A172 (cell line): ENCODE measurements at places on chromosomes 4 and X.

DNA sequence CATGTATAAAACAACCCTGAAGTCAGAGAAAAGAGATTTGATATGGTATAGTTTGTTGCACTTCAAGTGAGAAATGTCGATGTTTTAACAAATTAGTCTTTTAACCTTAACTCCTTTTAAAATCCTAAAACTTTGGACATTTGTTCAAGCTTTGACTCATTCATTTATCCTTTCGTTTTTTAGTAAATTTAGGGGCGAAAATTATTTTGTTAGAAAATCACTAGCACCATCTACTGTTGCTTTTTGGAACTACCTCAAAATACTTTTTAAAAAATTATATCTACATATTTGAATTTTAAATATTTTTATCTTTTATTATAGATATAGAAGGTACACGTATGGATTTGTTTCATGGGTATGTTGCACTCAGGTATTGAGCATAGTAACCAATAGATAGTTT lies 165.1 kb upstream of the POF1B start:
- DNase-seq = no peak

GRCh38 chr4:140256335-140256734 lies 102.4 kb upstream of the MAML3 start:
- peak; percentile 87 for DNase-seq

GRCh38 chr4:70402762-70403161 lies 5.0 kb downstream of the OPRPN start:
- no peak for DNase-seq

DNA sequence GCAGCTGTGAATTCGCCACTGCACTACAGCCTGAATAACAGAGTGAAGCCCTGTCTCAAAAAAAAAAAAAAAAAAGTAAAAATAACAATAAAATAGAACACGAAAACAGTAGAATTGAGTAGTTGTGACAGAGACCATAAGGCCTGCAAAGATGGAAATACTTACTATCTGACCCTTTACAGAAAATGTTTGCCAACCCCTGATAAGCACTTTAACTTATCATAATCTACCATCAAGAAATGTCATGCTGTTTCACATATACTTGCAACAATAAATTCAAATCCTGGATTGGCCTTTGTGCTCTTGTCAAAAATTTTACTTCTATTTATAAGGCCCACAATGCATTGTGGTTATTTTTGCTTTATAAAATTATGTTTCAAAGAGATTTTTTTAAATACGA lies 75.5 kb downstream of the ING2 start:
- DNase-seq = no peak

DNA sequence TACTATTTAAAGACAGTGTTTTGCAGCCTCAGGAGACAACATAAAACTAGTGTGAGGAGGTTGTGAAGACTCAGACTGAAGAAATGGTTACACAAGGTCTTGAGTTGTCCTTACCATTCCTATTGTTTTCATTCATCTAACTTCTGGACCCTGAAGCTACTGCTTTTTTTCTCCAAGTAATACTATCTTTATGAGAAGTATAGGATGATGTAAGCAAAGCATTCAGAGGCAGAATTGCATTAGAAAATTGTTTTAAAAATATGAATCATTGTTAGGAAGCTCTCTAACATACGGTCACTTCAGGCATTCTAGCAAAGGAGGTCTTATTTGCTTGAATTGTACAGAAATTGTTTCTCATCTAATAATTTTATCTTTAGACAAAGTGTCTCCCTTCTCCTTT lies 357.8 kb downstream of the TLL1 start:
- DNase-seq = no peak
